ENCODE measurements at places on chromosomes 12 and 14.

- no peak for DNase-seq
Observed at GRCh38 chr12:45637242-45637641, 92.3 kb upstream of the ARID2 start.

DNA sequence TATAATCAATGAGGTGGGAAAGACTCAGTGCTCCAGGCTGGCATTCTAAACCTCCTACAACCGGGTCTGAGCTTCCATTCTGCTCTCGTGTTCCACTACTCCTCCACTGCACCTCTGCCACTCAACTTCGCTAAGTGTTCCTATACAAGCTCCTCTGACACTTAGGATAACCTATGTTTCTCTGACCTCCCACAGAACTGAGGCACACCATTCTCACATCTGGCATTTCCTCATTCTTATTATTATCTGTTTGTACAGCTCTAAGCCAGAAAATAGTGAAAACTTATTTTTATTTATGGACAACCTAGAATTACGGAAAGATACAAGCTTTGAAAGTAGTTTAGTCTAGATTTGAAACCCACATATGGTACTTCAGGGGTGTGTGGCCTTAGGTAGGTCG, 127.0 kb downstream of the MED13L start:
- DNase-seq = no peak

- no peak for DNase-seq
Observed at GRCh38 chr12:108373111-108373510, 34.0 kb upstream of the CMKLR1 start.

DNA sequence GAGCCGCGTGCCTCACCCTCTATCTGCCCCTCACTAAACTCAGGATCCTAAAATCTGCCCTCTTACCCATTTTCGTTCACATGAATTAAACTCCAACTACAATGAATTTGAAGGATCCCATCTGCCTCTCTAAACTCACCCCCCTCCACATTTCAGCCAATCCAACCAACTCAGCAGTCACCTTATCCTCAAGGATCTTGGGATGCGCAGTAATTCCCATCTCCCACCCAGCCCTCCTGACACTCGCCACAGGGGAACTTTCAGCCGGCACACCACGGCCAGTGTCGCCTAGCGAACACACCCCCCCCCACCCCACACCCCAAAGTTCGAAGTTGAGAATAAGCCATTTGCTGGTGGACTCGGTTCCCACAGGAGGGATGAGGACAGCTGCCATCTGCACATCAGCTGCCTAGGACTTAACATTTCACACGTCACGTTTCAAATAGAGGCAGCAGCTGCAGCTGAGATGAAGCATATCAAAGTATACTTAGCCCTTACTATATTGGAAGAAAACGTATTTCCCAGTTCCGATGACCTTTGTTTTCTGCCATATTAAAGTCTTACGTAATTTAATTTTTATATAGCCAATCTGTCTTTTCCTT, 8.7 kb upstream of the SELPLG start:
- DNase-seq = no peak

DNA sequence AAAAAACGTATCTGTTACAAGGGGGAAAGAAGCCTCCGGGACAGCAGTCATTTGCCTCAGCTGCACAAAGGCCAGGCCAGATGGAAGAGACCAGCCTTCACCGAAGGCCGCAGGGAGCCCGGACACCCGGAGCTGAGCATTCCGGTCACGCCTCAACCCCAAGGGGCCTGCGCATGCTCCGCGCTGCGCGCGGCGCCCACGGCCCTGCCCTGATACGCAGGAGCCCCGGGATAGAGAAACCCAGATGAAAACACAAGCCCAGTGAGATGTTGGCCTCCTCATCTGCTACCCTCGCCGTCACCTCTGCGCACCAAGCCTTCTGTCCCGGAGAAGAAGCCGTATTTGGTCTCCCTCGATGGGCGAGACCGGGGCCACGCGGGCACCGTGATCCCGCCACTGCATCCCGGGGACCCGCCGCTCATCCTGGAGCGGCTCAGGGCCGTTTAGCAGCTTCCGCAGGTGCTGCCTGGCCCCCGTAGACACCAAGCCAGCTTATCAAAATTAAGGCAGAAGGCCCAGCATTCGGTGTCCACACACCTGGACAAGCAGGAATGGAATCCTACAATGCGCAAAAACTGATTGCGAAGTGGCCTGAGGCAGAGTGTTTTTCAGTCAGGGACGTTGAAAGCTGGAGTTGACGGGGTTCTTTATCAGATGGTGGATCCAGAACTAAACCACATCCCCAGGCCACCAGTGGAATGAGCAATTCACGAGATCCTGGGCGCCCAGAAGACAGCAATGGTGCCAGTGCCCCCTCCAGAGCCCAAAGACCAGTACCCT, 2.6 kb downstream of the OR8S1 start:
- DNase-seq = no peak

DNA sequence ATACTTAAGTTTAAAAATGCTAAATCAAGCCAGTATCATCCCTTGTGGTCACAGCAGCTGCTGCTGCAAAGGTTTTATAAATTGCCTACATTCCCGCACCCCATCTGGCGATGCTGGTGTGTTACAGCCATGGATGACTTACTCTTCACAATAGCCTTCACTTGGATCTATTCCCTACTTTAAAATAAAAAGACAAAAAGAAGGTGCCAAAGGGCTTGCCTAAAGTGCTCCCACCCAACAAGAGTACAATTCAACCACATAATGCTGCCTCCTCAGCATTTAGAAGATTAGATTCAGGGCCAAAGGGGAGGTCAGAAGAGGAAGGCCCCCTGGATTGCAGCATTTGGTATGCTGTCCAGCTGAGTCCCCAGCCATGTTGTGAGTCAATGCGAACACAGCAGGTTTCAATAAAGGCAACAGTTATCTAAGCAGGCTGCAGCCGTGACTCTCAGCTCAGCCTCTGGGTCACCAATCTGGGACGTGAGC, 176.1 kb downstream of the DAD1 start:
- no peak for DNase-seq

GRCh38 chr12:108511633-108512540, 3.2 kb upstream of the FICD start:
- peak; percentile 80 for DNase-seq

GRCh38 chr12:108699955-108700563, 31.3 kb downstream of the CORO1C start:
- DNase-seq = no peak

GRCh38 chr12:47807338-47807737, 12.4 kb downstream of the HDAC7 start:
- no peak for DNase-seq

DNA sequence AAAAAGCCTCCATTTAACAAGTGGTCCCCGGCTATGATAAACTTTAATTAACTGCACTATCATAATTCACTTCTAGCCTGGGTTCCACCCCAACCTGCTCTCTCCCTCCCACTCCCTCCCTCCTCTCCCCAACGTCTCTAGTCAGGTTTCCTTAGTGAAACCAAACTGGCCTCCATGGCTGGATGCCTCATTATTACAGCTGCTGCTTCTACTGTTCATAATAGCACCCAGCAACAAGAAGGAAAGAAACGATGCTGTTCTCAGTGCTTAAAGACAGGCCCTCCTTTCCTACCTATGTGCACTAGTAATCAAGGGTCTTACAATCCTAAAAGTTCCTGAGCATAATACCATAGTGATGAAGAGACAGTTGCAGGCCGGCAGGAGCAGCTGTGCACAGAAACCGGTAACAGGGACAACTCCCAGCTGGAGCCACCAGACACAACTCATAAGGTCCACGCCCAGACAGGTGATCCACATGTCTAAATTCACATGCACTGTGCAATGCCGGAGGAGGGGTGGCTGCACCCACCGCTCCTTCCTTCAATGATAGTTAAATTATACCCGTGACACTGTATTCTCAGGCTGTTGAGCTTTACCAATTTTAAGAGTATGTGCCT, 6.2 kb downstream of the IRF2BPL start:
- no peak for DNase-seq

DNA sequence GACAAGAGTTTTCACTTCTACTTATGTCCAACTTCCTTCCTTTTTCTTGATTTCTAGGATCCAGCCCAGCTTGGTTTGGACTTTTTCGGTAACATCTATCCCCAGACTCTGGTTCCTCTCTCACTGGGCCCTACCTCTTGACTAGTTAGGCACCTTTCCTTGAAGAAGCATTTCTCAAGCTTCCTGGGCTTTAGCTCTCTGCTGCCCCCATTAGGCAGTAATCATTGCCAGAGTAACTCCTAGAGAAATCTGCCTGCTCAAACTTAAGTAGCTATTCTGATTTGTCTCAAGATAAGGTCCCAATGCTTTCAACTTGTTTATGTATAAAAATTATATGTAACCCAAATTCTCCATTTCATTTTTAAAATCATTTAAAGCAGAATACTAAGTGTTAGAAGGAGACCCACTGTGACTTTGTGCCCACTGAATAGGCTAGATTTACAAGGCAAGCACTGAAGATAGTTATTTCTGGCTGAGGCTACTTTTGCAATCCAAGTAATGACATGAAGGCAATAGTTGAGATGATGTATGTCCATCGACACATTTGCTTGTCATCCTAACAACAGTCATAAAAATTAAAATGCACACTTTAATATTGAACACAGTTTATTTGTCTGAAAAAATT, 275.0 kb upstream of the G2E3 start:
- no peak for DNase-seq

GRCh38 chr12:16949371-16949770, 343.4 kb upstream of the LMO3 start:
- no peak for DNase-seq

DNA sequence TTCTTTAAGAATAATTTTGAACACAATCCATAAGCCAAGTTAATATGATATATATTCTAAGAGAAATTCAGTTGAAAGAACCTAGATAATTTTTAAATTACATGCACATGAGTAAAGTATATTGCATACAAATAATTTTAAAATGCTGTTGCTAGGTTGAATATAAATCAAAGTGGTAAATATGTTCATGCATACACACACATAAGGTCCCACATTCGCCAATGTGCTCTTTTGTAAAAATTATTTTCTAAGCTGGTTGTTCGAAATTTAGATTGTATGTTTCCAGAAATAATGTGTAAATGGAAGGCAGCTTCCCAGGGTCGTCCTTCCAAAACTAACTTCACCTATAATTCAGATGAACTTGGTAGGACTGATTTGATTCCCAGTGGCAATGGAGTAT, 173.7 kb upstream of the CCDC196 start:
- no peak for DNase-seq

- DNase-seq = no peak
Observed at GRCh38 chr12:89838833-89839232, 130.2 kb upstream of the ATP2B1 start.

- DNase-seq = no peak
Observed at GRCh38 chr14:72060917-72061316, 128.7 kb downstream of the RGS6 start.

DNA sequence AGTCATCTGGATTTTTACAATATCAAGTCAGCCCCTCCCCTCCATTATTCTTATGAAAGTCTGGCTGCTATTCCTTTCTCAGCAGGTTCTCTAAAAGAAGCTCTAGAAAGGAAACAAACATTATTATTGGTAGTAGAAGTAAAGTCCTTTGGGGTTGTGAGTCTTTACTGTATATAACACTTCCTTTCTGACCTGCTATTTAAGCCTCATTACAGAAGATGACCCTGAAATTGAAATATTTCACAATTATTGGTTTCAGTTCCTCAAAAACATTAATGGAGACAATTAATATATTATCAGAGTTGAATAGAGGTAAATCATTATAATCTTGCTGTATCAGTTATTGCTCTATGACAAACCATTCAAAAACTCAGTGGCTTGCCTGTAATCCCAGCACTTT, 19.3 kb downstream of the PLEKHA5 start:
- no peak for DNase-seq

DNA sequence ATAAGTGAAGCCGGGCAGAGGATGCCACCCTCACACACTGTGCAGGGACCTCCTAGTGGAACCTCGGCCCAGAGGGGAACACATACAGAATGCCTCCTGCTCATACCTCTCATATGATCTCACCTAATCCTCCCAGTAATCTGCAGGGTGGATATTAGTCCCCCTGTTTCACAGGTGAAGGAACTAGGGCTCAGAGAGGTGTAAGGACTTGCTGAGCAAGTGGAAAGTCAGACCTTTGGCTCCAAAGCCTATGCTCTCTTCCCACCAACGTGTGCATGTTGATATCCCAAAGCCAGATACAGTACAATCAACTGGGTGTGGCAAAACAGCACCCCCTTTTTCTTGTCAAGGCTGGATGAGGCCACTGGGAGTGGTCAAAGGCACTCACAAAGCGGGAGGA, 4.2 kb downstream of the MYH6 start:
- no peak for DNase-seq

DNA sequence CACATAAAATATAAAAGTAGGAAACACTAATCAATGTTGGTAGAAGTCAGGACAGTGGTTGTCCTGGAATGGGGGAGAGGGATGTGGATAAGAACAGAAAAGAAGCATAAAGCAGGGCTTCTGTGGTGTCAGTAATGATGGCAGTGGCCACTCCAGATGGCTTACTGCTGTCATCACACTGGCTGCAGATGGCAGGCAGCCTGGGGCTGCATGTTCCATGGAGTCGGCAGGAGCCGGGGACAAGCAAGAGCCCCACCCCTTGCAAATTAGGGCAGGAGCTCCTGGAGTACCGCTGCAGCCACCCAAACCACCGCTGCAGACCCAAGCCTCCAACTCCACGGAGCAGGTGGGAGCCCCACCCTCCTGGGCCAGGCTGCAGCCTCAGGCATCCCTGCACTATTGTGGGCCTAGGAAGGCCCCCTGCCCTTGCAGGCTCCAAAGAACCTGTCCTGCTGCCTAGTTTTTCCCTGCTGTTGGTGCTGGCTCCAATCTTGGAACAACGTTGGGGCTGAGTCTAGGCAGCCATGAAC, 28.8 kb upstream of the SLC5A8 start:
- no peak for DNase-seq

- DNase-seq = no peak
Observed at GRCh38 chr14:90732139-90732538, 84.1 kb downstream of the TTC7B start.

DNA sequence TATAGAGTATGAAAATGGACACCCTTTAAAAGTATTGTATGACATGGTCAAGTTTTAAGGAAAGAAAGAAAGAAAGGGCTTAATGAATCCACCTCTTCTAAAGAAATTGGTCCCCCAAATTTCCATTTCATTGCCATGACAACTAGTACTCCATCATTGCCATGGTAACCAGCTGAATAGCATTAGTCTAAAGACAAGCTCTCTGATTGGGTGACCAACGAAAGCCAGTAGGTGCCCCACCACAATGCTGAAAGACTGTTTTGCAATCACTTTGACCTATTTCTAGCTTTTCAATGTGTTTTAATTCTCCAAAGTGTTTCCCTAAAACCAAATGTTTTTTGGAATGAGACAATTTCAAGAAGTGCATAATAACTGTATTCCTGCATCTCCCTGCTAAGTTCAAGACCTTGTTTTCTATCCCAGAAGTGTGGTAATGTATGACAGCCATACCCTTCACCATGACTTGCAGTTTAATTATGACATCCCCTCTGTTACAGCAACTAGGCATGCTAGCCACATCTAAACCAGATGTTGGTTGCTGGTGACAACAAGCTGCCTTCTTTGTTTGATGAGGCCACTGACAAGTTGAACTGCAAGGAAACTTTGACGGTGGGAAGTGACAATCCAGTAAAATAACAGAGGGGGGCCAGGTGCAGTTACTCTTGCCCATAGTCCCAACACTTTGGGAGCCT, 46.7 kb downstream of the KICS2 start:
- no peak for DNase-seq

GRCh38 chr12:122835750-122836026, 431 bp downstream of the HIP1R start:
- peak; percentile 10 for DNase-seq
